NCI-H510A (cell line): ENCODE measurements at places on chromosomes 7 and 10.

DNA sequence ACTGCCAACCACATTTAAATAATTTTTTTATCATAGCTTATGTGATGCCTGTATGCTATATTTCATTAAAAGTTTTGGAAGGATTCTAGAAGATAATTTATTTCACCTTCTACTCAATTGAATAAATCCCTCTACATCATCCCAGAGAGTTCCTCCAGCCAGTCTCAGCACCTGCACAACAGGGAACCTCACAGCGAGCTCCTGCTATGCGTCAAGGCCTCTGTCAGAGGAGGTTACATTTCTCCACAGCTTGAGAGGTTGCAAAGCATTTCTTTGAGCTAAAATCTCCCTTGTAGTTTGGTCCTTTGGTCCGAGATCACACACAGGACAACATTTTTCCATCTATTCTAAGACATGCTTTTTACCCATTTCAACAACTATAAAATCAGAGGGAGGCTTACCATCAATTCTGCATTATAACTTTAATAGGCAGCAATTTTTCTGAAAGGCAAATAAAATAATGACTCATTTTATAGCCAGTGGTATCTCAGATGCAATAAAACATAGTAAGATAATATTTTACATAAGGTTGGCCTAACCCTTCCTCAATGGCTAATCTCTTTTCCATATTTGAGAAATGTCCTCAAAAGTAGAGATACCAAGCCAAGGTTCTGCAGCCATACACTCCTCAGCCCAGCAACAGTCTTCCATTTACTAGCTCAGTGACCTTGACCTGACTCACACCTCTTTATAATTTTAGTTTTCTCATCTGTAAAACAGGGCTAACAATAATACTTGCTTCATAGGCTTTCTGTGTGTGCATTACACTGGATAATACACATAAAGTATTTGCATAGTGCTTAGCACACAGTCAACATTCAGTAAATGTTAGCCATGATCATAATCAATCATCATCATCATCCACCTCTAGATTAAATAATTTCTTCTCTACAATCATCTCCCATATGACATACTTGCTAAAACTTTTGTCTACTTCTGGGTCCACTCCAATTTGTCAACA lies 68.8 kb downstream of the DOCK4 start:
- no peak for DNase-seq

- no peak for DNase-seq
These were observed 5.7 kb downstream of the WEE2 start for GRCh38 chr7:141713890-141714289.

DNA sequence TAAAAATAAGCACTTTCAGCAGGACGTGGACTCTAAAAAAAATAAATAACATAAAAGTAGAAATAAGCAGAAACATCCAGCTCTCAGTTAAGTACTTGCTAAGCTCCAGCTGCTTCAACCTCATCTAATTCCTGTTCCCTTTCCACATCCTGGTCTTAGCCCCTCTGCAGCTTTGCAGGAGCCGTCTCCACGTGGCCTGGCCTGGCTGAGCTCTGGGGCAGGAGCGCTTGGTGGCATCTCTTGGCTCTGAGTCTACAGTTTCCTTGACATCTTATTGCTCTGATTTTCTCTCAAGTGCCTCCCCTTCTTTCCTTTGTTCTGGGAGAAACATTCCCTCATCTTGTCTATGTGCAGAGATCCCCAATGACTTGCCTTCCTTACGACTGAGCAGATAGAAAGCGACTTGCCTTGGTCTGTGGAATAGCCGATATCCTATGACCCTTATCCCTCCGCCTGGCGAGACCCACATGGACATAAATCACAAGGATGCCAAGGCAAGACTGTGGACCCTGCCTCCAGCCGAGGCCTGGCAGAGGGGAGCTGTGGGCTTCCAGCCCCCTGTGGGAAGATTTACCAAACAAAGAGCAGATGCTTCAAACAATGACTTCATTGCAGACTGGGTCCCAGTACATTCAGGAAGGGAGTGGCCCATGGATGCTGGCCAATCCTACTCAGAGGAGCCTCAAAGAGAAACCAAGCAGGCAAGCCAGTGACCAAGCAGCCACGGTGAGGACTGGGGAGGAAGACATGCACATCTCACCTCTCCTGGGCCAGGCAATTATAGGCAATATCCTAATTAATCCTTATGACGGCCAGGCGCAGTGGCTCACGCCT lies 61.9 kb downstream of the SPOCK2 start:
- no peak for DNase-seq

DNA sequence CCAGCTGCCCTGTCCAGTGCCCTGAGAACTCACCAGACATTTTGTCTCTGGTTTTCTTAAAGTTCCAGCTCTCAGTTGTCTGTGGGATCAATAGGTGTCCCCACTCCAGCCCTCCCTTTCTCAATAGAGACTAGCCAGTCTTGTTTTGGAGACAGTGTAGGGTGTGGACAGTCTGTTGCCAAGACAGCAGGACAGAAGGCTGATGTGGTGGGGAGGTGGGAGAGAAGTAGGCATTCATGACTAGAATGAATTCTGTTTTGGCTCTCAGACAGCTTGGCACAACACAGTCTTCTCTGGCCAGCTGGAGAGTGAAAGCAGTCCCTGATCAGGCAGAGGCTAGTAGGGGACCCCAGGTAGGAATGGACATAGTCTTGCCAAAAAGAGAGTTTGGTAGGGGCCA lies 467.0 kb upstream of the PODXL start:
- no peak for DNase-seq
